Mucosa of gallbladder (tissue), 1 donor: ENCODE measurements at places on chromosomes 16 and 17. TPM values are rescaled to one million over a fixed set of nuclear protein-coding genes. Genes with fewer than 3 reads are reported as not detected.

CCDC154 gene
- 3.6 TPM for total RNA-seq

DNA sequence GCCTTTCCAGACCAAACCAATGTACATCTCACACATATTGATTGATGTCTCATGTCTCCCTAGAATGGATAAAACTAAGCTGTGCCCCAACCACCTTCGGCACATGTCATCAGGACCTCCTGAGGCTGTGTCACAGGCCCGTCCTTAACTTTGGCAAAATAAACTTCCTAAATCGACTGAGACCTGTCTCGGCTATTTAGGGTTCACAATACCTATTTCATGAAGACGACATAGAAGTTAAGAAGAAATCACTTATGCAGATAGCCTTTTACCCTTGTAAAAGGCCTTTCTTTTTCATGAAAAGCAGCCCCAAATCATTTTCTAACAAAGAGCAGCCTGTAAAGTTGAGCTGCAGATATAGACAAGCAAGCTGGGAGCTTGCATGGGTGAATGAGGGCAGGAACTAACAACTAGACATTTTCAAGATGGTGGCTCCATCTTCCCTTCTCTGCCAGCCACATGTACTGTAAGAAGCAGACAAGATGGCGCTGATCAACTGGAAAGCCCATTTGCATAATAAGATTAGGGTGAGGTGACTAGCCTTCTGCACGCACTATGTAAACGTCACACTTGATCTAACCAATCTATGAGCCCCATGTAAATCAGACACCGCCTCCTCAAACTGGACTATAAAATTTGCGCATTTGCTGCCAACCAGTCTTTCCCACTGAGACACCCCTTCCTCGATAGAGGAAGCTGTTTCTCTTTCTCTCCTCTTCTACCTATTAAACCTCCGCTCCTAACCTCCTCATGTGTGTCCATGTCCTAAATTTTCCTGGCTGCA, 4.7 kb upstream of the KDM8 start:
- no peak for DNase-seq

GRCh38 chr17:49861150-49861884, 13.4 kb upstream of the TAC4 start:
- DNase-seq, result no peak

NQO1 gene
- total RNA-seq, result 528 TPM

- DNase-seq, result no peak
Measured at GRCh38 chr17:51230306-51230705, 29.5 kb downstream of the MBTD1 start.

GRCh38 chr17:78624324-78625151, 47.3 kb upstream of the DNAH17 start:
- DNase-seq, result no peak

DNA sequence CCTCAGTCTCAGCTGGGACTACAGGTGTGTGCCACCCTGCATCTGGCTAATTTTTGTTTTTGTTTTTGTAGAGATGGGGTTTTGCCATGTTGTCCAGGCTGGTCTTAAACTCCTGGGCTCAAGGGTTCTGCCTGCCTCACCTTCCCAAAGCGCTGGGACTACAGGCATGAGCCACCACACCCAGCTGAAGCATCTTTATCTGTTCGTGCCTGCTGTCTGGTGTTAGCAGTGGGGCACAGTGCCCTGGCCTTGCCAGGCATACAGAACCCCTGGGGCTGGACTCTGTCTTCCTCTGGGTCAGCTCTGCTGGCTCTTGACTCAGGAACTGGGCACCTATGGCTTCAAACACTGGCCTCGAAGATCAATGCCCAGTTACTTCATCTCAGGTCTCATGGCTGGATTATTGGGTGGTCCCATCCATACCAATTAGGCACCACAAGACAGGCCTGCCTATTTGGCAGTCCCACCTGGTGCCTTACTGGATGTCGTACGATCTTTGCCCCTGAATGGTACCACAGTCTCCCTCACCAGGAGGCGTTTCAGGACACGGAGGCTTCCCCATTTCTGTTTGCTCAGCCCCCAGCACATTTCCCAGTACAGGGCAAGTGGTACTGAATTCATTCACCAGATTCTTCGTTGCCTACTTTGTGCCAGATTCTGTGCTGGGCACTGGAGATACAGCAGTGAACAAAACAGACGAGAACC, 99.3 kb downstream of the RAB11FIP4 start:
- DNase-seq, result no peak

- no peak for DNase-seq
Measured at GRCh38 chr16:49635591-49636581, 220.0 kb downstream of the ZNF423 start.

DNA sequence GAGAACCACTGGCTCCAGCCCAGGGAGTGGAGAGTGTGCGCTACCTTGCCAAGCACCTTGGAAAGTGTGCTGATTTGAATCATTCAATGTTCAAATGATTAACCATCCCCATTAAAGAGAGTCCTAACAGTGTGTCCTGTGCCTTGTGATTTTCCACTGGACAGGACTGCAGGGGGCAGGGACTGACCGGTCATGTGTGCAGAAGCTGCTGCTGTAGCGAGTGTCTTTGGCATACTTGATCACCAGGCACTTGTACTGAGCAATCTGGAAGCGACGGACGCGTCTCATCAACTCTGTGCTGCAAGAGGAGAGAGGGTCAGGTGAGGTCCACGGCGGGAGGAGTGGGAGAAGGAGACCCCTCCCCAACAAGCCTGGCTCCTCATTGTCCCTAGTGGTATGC, 2.0 kb downstream of the TK1 start:
- no peak for DNase-seq

TERB1 gene
- not detected for total RNA-seq

NOTUM gene
- total RNA-seq, result 1.3 TPM

DNA sequence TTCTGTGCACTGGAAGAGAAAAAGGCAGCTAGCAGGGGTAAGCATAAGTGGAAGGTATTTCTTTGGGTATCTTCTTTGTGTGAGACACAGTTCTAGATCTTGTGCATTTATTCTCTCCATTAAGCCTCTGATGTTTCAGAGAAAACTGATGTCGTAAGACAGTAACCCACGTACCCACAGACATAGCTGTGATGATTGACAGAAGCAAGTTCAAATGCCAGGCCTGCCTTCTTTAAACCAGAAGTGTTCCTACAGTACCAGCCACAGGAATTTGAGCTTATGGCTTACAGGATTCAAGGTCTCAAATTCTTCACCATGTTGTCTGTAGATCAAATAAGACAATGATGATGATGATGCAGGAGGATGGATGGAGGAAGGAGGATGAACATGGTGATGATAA, 161.4 kb upstream of the KCNJ16 start:
- DNase-seq, result no peak

- peak; percentile 78 for DNase-seq
Measured at GRCh38 chr16:68079626-68080344, 5.4 kb upstream of the NFATC3 start.

FOXN1 gene
- total RNA-seq, result 0.06 TPM

DNA sequence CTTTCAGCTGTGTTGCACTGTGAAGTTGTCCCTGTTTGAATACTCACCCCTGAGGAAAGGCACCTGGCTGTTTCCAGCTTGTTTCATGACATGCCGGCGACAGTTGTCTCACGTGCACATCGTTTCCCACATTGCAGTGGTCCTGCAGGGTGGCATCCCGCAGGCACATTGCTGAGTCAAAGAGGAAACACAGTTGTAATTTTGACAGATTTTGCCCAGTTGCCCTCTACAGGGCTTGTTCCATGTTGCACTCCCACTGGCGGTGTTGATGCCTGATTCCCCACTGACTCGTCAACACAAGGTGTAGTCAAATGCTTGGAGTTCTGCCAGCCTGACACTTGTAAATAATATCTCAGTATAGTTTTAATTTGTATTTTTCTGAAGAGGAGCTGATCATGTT, 23.8 kb downstream of the EPN2 start:
- DNase-seq, result no peak

DNA sequence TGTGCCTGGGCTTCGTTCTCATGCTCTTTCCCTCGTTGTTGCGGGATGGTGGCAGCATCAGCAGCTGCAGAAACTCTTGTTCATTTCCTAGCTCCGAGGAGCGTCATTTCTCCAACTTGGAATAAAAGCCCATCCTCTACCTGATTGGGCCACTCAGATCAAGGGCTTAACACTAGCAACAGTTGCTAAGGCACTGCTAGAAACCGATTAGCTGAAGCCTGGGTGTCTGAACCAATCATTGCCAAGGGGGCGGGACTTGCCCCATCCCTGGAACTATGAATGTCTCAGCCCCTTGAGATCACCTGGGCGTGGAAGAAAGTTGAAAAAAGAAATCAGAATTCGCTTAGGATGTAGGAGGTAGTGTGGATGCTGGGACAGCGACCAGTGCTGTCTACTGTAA, 145.3 kb downstream of the FOXL1 start:
- DNase-seq, result no peak

- DNase-seq, result no peak
Measured at GRCh38 chr17:6094453-6094852, 24.3 kb downstream of the WSCD1 start.

- DNase-seq, result no peak
Measured at GRCh38 chr17:48351911-48352332, 78.1 kb downstream of the SKAP1 start.

SNX11 gene
- 21.8 TPM for total RNA-seq

GRCh38 chr17:5044630-5045029, 9.4 kb upstream of the SLC52A1 start:
- no peak for DNase-seq

DNA sequence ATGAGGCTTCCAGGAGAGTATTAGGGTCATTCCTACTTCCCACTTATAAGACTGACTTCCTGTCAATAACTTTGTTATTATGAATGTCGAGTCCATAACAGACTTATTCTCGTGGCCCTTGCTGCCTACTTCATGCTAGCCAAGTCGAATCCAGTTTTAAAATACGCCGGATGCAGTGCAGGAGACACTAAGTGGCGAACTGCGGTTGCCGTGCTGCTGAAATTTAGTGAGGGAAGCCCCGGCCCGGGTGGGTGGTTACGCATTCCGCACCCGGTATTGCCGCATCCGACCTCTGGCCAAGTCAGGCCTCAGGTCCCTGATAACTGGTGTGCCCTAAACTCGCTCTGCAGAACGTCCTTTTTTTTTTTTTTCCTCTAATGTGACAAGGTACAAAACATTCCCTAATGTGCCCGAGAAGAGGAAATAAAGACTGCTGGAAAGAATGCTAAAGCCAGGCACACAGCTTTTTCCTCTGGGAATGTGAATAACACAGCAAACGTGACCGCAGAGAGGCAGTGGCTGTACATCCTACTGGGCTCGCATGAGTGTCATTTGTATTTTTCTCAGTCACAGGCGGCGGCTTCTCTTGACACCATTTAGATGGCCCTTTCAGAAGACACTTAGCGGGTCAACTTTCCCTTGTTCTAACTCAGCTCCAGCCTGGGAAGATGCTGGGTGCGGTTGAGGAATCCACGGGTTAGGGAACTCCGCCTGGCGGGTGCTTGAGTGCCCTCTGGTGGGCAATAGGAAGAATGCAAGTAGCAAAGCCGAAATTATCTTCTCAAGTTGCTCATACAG, 7.1 kb upstream of the AKTIP start:
- DNase-seq, result peak; percentile 74

- DNase-seq, result no peak
Measured at GRCh38 chr16:67528222-67528869, at the start of gene RIPOR1. Gene RIPOR1 (plus strand): TSS chr16:67528829. CDS start chr16:67538447, 9,618 bp downstream.

DNA sequence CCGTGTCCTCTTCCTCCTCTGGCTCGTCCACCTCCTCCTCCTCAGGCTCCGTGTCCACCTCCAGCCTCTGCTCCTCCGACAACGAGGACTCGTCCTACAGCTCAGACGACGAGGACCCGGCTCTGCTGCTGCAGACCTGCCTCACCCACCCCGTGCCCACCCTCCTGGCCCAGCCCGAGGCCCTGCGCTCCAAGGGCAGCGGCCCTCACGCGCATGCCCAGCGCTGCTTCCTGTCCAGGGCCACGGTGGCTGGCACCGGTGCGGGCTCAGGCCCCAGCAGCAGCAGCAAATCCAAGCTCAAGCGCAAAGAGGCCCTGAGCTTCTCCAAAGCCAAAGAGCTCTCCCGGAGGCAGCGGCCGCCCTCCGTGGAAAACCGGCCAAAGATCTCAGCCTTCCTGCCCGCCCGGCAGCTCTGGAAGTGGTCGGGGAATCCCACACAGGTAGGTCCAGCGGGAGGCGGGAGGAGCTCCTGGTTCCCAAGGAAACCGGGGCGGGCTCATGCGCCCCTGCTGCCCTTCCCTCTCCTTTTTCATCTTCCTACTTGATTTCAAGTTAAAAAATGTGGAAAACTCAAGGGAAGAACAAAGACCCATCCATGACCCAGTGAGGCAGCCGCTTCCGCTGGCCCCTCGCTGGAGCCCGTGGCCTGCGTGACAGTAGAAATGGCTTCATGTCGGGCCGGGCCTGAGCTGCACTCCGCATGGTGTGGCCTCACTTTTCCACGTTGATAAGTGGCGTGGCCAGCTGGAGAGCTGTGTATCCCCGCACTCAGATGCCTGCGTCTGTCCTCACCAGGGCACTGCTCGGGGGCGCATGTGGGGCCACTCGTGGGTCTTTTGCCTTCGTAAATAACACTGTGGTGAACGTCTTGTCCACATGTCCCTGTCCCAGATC, 50.7 kb downstream of the ACTG1 start:
- DNase-seq, result no peak

KCNH6 gene
- total RNA-seq, result not detected

- no peak for DNase-seq
Measured at GRCh38 chr16:68377221-68377620, 66.4 kb downstream of the PRMT7 start.

DNA sequence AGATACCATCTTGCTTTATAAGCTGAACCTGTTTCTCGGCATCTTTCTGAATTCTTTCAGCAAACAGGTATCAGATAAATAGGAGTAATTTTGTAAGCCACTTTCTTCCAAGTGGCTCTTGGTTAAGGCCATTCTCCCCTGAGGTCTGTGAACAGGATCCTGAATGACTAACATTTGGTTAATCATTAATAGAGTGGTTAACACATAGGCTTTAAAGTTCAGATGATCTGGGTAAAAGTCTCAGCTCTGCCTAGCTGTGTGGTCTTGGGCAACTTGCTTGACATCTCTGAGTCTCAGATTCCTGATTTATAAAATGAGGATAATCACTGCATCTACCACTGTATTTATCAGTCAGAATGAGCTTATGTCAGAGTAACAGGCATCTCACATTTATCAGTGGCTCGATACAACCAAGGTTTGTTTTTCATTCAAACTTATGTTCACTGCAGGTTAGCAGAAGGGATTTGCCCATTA, 44.4 kb upstream of the ANKFN1 start:
- DNase-seq, result no peak

GRCh38 chr16:84086341-84086740, 30.4 kb downstream of the MBTPS1 start:
- DNase-seq, result no peak
